Activated CD4-positive, alpha-beta T cell treated with anti-CD3 and anti-CD28 coated beads for 1 hour (primary cell): ENCODE measurements at places on chromosomes 2 and 18.

DNA sequence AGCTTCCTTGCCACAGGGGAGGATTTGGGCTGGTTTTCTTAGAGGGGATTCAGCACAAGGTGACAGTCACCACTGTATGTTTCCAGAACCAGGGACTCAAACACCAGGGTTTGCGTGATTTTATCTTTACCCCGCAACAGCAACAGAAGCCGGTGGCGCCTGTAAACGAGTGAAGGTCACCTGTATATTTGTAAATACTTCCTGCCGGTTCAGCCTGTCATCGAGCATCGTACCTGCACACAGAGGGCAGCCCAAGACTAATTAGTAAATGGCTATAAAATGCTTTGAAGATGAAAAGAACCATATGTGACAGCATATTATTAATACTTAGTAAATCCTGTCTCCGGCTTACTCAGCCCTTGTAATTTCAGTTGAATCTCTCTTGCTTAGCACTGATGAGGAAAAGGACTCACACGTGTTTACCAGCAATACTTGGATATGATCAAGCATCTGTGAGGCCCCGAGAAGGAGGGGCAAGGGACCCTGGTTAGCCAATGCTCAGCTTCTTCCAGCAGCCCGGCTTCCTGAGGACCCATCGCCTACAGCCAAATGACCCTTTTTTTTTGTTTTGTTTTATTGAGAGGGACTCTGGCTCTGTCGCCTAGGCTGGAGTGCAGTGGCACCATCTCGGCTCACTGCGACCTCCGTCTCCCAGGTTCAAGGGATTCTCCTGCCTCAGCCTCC lies 51.3 kb upstream of the FOSL2 start:
- DNase-seq: no peak

GRCh38 chr2:273333-273732 lies 8.6 kb downstream of the ACP1 start:
- DNase-seq: no peak

DNA sequence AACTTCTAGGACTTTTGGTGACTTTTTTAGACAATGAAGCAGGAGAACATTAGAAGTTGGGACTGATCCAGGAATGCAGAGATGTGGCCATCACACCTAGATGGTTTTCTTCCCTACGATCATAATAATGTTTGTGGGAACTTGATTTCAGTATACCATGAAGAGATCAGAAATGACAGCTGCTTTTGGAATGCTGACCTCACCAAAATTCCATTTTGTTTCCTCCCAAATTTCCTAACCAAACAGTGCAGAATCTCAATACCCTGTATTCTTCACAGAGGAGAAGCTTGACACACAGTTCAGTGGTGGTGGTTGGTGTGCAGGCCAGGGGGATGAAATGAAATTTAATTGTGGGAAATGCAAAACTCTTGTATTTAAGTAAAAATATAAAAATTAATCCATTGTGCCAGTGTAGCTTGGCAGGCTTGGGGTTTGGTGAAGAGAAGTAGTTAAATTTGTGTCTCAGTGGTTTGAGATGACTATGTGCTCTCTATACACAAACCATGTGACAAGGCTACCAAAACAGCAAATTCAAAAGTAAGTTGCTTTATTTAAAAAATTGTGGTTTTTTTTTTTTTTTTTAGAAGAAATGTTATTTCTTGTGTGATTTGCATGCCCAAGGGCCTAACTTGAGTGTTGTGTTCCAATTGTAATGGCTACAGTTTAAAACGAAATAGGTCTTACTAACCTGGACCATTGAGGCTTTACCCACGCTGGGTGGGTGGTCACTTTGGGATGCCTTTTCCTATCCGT lies 252.4 kb downstream of the LPIN1 start:
- DNase-seq: no peak

DNA sequence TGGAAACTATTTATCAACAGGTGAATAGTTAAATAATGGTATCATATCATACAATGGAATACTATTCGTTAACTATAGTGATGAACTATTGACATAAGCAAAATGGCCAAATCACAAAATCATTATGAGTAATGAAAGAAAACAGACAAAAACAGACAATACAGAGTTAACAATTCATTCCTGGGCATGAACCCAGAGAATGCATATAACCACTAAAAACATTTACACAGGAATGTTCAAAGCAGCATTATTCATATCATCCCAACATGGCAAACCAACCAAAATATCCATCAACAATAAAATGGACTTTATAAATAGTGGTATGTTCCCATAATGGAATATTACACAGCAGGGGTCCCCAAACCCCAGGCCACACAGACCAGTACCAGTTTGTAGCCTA lies 131.2 kb upstream of the CYP1B1 start:
- no peak for DNase-seq

DNA sequence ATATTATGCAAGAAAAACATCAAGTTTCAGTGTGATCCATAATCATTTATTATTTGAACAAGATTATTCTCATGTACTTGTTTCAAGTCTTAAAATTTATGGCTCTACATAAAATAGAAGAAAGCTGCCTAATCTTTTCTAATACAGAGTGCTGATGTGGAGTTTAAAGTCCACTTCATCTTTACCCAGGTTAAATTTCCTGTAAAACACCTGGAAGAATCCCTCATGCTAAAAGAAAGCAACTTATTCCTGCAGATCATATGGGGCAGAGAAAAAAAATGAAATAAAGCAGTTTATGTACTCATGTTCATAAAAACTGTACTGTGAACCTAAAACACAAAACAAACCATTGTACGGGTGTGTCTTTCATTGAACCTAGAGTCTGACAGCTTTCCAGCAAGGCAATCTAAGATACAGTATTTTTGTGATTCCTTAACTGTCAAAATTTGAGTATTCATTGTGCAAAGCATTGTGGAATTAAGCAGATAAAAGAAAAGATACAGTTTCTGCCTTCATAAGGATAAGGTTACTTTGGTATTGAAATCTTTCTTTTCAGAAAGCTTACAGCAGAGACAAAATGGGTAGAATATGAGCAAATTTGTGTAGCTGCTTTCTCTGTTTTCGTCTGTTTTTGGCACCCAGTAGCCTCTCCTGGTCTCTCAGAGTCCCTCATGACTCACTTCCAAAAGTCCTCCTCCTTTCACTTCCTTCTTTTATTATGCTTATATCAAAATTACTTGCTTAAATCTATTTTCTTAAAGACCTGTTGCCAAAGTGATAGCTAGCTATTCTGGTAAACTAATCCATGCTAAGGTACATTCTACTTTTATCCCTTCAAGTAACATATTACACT lies 26.9 kb upstream of the GLS start:
- DNase-seq: no peak

- no peak for DNase-seq
Observed at GRCh38 chr2:170236680-170237047, 58.7 kb downstream of the MYO3B start.

GRCh38 chr2:50720697-50721315 lies 311.1 kb downstream of the NRXN1 start:
- DNase-seq: no peak

GRCh38 chr2:216170076-216170763 lies 61.1 kb downstream of the XRCC5 start:
- DNase-seq: no peak

DNA sequence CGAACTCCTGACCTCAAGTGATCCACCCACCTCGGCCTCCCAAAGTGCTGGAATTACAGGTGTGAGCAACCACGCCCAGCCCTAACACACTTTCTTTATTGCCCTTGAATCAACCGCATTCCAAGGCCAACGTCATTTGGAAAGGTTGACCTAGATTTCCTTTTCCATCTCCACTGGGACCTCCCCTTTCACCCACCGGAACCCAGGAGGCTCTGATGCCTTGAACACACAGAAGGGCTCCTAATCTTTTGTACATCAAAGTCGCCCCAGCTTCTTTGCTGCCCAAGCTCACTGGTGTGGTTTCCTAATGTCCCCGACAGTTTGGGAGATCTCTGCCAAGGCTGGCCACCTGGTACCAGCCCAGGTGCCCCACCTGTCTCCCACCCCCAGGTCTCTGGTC lies 46.2 kb upstream of the CAB39 start:
- no peak for DNase-seq

- DNase-seq: no peak
Observed at GRCh38 chr18:33900638-33901037, 322.6 kb downstream of the ASXL3 start.

- DNase-seq: no peak
Observed at GRCh38 chr2:63977904-63978303, 41.3 kb downstream of the VPS54 start.

DNA sequence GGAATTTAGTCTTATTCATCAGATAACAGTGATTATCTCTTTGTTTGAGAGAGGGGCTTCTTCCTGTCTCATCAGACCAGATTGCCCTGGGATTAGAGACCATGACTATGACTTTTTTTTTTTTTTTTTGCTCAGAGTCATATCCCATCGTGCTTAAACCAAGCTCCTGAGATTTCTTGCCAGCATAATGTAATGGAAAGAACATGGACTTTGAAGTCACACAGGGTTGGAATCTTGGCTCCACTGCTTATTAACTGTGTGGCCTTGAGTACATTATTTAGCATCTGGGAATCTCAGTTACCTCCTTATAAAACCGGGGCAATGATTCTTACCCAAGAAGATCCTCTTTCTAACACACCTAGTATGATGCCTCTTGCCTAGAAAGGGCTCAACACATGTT lies 268.3 kb downstream of the DYSF start:
- no peak for DNase-seq

DNA sequence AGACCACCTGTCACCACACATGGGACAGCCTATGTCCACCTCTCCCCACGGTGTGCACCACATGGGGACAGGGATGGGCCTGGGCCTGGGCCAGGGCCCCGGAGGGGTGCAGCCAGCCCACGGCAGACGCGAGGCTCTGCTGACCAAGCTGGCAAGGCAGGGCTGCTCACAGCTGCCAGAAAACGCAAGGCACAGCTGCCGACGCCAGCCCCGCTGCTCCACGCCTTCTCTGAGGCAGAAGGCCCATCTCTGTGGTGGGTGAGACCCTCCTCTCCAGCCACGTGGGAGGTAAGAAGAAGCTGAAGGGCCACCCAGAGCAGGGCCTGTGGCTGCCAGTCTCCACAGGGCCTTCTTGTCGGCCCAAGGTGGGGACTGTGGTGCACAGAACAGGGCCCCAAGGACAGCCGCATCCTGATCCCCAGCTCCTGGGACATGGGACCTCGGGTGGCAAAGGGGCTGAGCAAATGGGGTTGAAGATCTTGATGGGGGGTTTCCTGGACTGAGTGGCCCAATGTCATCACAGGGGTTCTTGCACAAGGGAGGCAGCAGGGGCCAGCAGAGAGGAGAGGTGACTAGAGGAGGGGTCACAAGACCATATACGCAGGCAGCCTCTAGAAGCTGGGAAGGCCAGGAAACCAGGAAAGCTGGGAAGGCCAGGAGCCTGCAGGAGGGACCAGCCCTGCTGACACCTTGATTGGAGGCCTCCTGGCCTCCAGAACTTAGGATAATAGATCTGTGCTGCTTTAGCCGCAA lies 72.3 kb downstream of the NDUFA10 start:
- no peak for DNase-seq

DNA sequence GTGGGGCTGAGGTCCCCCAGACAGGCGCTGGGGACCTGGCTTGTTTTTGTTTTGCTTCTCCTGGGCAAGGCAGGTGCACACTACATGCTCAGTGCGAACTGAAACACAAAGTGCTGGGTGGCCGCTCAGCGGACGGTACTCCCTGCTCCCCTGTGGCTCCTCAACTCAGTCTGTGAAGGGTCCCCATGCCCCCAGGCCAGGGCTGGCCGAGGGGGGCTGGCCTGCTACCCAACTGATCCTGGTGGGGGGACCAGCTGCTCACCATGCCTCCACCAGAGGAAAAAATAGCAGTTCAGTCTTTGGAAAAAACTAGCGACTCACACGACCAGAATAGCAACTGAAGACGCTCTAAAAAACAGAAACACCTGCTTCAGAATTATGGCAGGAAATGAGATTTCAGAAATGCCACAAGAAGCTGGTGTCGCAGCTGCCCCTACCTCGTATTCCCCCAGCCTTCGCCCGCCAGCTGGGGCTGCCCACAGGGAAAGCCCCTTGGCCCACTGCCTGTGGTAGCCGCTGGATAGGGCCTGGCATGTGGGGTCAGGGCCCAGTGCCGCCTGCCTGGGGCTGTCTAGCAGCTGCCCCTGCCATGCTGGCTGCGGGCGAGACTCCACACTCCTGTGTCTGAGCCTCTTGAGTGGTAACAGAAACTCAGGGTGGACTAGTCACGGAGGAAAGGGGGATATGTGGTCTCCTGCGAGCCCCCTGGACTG lies 43.7 kb downstream of the MEX3C start:
- DNase-seq: peak; percentile 33

- no peak for DNase-seq
Observed at GRCh38 chr2:53509831-53510388, 257.7 kb upstream of the CHAC2 start.

DNA sequence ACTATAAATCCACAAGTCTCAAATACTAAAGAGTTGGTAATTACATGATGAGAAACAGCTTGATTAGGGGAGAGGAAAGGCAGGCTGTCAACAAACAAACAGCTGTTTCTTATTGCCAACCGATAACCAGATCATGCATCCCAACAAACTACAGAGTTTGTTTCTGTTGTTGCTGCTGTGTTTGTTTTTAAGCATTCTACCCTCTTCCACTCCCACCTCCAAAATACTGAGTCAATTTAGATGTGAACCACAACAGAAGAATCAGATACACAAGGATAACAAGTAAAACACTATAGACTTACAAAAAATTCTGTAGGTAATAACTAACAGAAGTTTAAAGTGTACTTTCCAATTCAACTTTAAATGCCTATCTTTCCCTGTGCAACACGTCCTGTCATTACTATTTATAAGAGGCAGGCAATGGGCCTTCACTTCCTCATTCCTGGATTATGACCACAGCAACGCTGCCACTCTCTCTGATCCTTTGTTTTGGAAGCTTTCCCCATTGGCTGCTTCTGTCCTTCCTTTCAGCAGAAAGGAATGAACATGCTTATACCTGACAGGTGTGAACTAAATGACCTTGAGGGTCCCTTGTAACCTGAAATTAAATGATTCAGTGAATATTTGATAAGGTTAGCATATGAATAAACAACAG lies 152.0 kb downstream of the SRBD1 start:
- no peak for DNase-seq

GRCh38 chr2:71130905-71131244 lies 441 bp downstream of the MPHOSPH10 start:
- no peak for DNase-seq

GRCh38 chr2:1721706-1722646 lies 22.3 kb downstream of the PXDN start:
- DNase-seq: no peak

- DNase-seq: no peak
Observed at GRCh38 chr2:240229603-240230235, 89.3 kb upstream of the OTOS start.

DNA sequence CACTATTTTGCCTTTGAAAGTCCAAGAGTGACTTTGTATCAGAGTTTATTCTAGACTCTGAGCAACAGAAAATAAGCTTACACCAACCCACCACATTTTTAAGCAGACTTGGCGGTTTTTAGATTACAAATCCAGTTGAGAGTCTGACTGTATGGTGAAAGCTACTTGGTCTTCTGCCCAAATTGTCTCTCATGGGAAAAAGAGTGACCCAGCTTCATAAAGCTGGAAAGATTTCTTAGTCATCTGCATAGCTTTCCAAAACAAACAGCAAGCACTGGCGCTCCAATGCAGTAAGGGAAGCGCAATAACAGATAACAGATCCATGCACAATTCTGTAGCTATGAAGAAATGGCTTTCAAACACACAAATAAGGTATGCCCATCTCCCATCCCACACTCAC lies 7.1 kb downstream of the DSG1 start:
- no peak for DNase-seq

- DNase-seq: no peak
Observed at GRCh38 chr18:79657342-79657996, 22.1 kb upstream of the CTDP1 start.

- no peak for DNase-seq
Observed at GRCh38 chr2:119053700-119054436, 104.7 kb downstream of the C1QL2 start.
